ENCODE measurements at places on chromosomes 1 and 21.

DNA sequence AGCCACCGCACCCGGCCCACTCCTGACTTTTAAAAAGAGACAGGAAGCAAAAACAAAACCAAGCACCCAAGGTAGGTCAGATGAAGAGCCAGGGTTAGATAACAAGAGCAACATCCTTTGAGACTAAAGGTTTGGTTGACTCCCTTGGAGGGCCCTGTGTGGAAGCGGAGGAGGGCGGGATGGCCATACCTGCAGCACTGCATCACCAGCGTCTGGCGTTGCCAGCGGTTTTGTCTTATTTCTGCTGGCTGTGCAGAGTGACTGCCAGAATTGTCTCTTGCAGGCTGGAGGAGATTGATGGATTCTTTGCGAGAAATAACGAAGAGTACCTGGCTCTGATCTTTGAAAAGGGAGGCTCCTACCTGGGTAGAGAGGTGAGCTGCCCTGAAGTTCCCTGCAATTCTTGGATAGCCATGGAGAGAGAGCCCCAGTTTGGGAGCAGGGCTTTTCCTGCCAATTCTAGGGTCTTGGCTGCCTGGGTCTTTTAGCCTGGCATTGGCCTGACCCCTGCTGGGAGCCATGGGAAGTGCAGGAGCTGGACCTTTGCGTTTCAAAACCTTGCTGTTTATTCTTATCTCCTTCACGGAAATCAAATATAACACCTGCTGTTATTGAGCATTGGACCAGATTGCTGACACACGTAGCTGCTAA is 24.0 kb downstream of the QSOX1 start:
- DNase-seq, result peak; percentile 24

- DNase-seq, result no peak
Measured at GRCh38 chr1:223802032-223802431, 43.7 kb downstream of the TP53BP2 start.

DNA sequence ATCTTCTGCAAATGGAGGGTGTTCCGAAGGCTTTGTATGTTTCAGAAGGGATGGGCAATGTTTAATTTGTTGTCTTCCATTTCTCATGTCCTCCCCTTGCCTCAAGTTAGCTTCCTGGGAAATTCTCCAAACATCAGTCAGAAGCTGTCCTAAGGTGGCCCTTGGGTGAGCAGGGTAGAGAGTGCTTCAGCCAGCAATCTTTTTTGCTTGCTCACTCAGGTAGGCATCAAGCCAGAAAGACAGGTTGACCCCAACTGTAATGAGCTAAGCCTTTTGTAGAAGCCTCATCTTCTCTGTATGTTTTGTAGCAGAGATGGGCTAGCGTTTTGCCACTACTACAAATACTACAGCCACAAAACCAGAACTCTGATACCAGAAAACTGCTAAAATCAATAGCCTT is 321.5 kb upstream of the FAM78B start:
- no peak for DNase-seq

DNA sequence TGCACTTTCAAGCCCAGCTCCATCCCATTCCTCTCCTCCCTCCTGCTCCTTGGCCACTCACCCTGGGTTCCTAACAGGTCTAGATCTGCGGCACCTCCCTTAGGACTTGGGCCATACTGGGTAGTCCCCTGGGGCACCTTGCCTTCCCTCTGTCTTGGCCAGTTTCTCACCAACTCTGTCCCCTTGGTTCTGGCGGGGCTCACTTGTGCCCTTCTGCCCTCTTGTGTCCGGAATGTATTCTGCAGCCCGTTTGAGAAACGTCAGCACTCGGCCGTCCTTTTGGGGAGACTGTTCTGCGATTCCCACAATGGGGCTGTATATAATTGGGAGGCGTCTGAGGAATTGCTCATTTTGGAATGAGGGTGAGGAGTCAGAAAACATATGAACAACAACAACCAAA is 162.4 kb downstream of the ZSCAN20 start:
- DNase-seq, result peak; percentile 15

- DNase-seq, result no peak
Measured at GRCh38 chr1:183259924-183260323, 73.9 kb downstream of the LAMC2 start.

DNA sequence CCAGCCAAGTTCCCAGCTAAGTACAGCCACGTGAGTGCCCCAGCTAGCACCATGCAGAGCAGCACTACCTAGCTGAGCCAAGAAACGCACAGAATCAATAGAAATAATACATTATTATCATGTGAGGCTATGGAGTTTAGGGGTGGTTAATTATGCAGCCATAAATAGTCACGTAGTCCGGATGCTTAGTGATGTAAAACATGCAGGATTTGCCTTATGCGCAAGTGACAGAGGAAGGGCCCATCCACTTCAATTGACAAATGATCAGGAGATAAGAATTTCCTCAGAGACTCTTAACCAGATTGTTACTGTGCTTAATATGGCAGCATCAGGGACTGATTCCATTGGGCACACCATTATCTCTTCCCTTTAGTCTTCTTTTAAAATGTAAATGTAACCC is 44.8 kb upstream of the DUSP10 start:
- no peak for DNase-seq

GRCh38 chr1:155079487-155080311 is 1.1 kb downstream of the EFNA3 start:
- DNase-seq, result no peak

DNA sequence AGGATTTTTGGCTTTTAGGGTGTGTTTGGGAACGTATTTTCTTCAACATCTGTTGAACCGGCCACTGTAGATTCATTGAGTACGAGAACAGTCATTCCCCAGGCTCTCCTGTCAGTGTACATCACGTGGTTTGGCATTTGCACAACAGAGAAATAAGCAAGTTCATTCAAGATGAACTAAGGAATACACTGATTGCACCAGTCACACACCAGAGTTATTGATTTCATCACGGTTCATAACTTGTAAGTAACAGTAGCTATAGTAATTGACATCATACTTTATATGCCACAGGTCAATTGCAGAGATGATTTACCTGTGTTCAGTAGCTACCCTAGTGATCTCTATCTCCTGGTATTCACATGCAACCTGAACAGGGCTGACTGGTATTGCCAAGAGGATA is 90.7 kb upstream of the ETS2 start:
- DNase-seq, result no peak

- DNase-seq, result no peak
Measured at GRCh38 chr1:5980314-5981008, 11.8 kb downstream of the NPHP4 start.

GRCh38 chr1:101388904-101389546 is 152.2 kb downstream of the S1PR1 start:
- no peak for DNase-seq

DNA sequence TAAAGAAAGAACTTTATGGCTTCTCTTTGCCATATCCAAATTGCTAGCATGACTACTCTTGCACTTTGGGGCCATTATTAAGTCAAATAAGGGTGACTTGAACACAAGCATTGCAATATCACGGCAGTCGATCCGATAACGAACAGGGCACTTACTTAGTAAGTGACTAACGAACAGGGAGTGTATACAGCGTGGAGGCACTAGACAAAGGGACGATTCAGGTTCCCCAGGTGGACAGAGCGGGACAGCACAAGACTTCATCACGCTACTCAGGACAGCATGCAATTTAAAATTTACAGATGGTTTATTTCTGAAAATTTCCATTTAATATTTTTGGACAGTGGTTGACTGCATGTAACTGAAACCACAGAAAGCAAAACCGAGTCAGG is 5.4 kb upstream of the PITHD1 start:
- no peak for DNase-seq

DNA sequence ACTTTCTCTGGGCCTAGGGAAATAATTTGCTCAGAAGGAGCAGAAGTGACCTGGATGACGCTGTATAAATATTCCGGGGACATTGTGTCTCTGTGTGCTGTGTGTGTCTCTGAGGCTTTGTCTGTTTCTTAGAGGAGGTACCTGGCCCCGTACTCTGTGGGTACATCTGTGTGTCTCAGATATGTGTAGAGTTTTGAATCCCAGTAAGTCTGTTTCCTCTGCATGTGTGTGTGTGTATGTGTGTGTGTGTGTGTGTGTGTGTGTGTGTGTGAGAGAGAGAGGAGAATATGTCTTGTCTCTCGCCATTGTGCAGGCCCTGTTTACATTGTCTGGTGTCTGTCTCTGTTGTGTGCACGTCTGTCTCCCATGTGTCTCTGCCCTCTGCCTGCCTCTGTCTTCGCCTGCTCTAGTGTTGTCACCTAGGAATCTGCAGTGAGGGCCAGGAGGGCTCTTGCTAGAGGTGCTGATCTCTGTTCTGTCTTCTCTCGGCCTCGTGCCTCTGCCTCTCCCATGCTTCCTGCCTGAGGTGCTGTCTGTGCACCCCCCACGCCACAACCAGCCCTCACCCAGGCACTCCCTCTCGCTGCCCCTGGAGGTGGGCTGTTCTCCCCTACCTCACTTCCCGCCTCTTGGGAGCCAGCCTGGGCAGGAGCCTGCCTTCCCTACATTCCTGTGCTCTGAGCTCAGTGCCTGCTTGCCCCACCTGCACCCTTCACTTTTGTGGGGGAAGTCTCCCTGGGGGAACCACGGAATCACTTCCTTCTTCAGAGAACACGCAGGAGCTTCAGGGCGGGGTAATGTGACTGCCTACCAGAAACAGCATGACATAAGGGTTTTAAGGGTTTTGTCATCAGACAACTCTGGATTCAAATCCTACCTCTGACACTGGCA is 5.9 kb downstream of the MAP7D1 start:
- DNase-seq, result peak; percentile 40

GRCh38 chr1:41479000-41479807 is 5.3 kb downstream of the EDN2 start:
- DNase-seq, result peak; percentile 45

DNA sequence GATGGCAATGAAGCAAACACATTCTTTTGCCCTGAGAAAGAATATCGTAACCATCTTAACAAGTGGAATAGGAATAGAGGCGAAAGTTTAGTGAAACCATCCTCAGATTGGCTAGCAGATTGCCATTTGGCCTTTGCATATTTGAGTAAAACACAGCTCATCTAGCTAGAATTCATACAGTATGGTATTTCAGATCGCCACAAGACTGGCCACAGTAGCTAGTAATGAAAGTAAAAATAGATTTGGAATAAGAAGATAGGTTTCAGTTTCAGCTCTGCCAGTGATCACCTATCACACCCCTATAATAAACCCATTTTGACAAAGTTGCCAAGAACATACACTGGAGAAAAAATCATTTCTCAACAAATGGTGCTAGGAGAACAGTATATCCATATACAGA is 294.9 kb downstream of the LRRIQ3 start:
- DNase-seq, result no peak

- DNase-seq, result no peak
Measured at GRCh38 chr1:61332196-61332753, 249.9 kb downstream of the NFIA start.

- no peak for DNase-seq
Measured at GRCh38 chr1:85358702-85359438, 82.4 kb upstream of the BCL10 start.

GRCh38 chr1:62037274-62037673 is 157.4 kb upstream of the L1TD1 start:
- no peak for DNase-seq

GRCh38 chr21:42317826-42318746 is 2.9 kb upstream of the TFF3 start:
- DNase-seq, result no peak

GRCh38 chr1:85798419-85798818 is 90.2 kb upstream of the ZNHIT6 start:
- no peak for DNase-seq

GRCh38 chr1:203045821-203046594 is 19.7 kb downstream of the PPFIA4 start:
- DNase-seq, result no peak

DNA sequence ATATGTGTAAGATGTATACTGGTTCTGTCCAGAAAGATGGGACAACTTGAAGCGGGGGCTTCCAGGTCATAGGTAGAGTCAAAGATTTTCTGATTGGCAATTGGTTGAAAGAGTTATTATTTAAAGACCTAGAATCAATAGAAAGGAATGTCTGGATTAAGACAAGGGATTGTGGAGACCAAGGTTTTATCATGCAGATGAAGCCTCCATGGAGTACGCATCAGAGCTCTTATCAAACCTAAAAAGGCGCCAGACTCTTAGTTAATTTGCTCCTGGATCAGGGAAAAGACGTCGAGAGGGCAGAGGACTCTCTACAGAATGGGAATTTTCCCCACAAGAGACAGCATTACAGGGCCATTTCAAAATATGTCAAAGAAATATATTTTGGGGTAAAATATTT is 23.7 kb upstream of the ETV3 start:
- no peak for DNase-seq

GRCh38 chr1:12757836-12758235 is 11.8 kb downstream of the CFAP107 start:
- DNase-seq, result no peak

- DNase-seq, result no peak
Measured at GRCh38 chr1:110636149-110636935, 30.2 kb upstream of the KCNA2 start.

DNA sequence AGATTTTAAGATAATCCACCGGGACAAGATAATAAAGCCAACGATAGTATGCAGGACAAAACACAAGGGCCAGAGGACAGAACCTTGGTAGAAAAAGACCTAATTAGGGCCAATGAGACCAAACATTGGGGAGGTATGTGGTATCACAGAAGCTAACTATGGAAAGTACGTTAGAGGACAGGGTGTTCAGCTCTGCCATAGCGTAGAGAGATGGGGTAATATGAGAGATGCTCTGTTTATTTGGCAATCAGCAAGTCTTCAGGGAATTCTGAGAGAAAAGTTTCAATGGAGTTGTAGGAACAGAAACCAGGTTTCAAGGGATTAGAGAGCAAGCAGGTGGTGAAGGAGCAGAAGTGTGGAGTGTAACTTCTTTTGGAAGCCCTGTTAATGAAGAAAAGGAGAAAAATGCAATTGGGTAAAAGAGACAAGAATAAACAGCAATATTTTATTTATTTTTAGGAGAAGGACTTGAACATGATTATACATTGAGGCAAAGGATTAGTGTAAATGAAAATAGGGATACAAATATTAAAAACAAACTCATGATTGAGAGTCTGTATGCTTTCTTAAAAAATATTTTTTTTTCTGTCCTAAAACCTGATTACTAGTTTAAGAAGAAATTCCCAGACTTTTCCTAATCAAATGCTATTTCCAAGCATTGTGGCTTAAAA is 24.0 kb downstream of the EEIG2 start:
- no peak for DNase-seq

DNA sequence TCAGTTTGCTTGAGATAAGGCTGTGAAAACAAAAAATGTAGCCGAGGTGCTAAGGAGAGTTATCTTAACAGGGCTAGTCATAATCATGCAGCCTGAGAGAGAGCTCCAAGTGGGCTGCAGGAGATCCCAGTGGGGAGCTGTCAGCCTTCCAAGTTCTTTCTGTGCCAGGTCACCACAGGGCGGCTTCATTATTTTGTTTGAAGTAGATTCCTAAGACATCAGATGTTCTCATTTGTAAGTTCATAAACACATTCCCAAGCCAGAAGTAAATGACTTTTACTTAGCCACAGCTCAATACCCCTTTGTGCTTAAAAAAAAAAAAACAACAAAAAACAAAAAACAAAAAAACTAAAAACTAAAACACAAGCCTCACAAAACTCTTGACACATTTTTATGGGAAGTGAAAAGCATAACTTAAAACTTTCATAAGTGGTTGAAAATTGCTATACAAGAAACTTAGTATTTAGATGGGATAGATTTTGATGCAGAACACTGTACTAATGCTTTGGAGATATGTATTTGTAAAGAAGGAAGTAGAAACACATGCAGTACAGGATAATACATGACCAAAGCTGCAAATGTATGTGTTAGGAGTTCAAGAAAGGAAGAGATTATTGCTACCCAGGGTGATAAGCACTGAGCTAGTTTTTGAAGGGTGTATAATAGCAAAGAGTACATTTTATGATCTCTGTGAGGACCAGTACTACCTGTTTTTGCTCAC is 8.6 kb downstream of the CDC14A start:
- no peak for DNase-seq

All from nucleus accumbens (tissue), 56 donors.